NCI-H1417 (cell line): ENCODE measurements at places on chromosomes 1 and 21.
A peak's percentile ranks its signal among the peaks of the same experiment; 100 is the strongest.

GRCh38 chr1:24277420-24278169 is 41.6 kb upstream of the GRHL3 start:
- DNase-seq, result no peak

GRCh38 chr1:46822248-46822826 is 23.5 kb downstream of the CYP4B1 start:
- DNase-seq, result peak; percentile 46

DNA sequence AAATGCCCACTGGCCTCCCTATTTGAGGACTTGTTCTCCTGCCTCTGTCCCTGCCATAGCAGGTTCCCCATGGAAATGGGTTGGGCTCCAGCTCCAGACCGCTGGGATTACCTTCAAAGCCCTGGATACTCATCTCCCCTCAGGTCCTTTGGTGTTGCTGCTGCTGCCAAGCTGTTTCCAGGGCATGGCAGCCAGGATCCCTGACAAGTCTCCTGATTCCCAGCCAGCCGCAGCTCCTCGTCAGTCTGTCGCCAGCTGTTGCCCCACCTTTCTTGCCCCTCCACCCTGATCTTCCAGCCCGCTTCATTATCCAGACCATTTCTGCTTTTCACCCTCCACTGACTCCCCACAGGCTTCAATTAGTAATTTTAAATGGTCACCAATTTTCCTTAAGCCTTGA is 68.3 kb upstream of the KCND3 start:
- DNase-seq, result no peak

- DNase-seq, result no peak
These were observed 83.2 kb upstream of the CNTN2 start for GRCh38 chr1:204959836-204960235.

- DNase-seq, result no peak
These were observed 81.5 kb upstream of the LRIF1 start for GRCh38 chr1:111045033-111045722.
